ENCODE measurements at places on chromosomes 7 and 10.
A peak's percentile ranks its signal among the peaks of the same experiment; 100 is the strongest.

- peak; percentile 26 for DNase-seq
Measured at GRCh38 chr7:12712236-12712635, 24.8 kb downstream of the ARL4A start.

DNA sequence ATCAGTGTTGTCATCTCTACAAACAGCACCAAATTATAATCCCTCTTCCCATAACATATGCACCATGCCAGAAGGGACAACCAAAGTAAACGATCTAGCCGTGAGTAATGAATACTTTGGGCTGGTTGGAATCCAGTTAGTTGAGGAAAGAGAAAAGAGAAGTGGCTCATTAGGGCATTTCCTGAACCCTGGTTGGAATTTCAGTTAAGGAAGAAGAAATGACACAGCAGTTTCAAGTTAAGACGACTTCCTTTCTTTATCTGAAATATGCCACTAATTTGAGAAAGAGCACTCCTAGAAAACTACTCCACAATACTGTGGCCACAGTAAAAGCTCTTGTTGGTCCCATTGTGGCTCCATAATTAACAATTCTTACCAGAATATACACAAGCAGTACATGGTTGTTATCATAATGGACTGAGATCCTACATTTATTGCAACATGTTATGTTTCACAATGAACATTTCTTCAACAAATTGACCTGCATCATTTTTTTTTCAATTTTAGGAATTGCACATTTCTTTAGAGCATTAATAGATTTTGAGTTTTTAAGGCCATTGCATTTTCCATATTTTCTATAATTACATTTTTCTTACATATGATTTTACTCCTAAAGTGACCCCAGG lies at the start of gene TFEC:
TSS of gene TFEC (minus strand) at position 113 of the 626 bp plus-strand sequence. CDS start 46,322 bp downstream, outside the sequence.
- DNase-seq, result peak; percentile 9

DNA sequence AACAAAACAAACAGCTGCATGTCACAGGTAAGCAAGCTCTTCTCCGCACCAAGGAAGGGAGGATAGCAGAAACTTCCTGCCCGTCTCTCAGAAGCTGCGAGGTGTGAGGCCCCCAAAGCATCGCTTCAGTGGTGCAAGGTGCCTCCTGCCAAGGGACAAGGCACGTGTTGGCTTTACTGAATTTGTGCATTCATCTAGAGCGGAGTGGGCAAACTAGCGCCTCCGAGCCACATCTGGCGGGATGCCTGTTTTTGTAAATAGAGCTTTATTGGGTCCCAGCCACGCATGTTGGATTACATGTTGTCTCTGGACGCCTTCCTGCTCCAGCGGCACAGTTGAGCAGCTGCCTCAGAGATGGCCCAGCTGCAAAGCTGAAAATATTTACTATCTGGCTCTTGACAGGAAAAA lies 27.7 kb downstream of the PHYH start:
- peak; percentile 30 for DNase-seq

- DNase-seq, result no peak
Measured at GRCh38 chr7:74093671-74094223, 10.1 kb downstream of the LIMK1 start.

- DNase-seq, result no peak
Measured at GRCh38 chr10:88920198-88920597, 32.4 kb downstream of the ACTA2 start.

Measured in NCI-H2081 (cell line).